ENCODE measurements at places on chromosomes 3 and 15. TPM values are rescaled to one million over a fixed set of nuclear protein-coding genes. Genes with fewer than 3 reads are reported as not detected.
A peak's percentile ranks its signal among the peaks of the same experiment; 100 is the strongest.

Gene CADPS
- 4.7 TPM for polyA plus RNA-seq

Gene PLA2G4F
- polyA plus RNA-seq = 3.2 TPM

Gene TCAIM
- 15.2 TPM for polyA plus RNA-seq

Gene AMT
- 20.0 TPM for polyA plus RNA-seq

DNA sequence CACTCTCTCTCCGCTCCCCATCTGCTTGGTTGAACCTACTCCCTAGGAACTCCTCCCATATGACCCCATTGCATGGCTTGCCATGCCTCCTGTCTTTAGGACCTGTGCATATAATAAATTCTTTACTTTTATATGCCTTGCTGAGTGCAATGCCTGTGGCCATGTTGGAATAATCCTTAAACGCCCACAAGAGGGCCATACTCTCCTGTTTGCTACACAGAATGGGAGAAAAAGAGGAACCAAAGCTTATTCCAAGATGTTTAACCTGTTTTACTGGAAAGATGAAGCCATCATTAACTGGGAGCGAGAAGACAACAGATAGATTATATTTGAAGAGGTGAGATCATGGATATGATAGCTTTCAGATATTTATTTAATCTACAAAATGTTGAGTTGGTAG is 1097.8 kb downstream of the NAALADL2 start:
- H3K27ac ChIP-seq = no peak overlapping the region
- no peak for DNase-seq
- no peaks in the 10 kb centered on the region for H3K4me1 ChIP-seq
- no peaks in the 10 kb centered on the region for H3K27me3 ChIP-seq

DNA sequence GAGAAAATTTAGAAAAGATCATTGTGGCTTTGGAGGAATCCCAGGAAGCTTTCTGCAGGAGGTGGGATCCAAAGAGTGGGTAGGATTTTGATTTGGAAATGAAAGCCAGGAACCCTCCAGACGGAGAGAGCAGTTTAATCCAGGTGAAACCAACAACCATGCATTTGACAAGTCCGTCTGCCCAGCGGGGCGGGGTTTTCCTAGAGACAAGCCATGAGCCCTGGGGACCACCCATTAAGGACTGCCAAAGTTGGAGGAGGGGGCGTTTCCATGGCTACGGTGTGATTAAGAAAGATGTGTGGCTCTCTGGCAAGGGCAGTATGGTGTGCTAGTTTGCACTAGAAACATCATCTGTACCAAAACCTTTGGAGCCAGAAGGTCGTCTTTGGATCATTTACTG is 53.4 kb downstream of the SRGAP3 start:
- H3K4me3 ChIP-seq = no peak overlapping the region
- H3K27ac ChIP-seq = no peak overlapping the region
- DNase-seq = no peak
- H3K4me1 ChIP-seq = no peaks in the 10 kb centered on the region
- H3K27me3 ChIP-seq = no peaks in the 10 kb centered on the region
- no peaks in the 10 kb centered on the region for H3K36me3 ChIP-seq

Gene PRSS50
- 0.01 TPM for polyA plus RNA-seq

DNA sequence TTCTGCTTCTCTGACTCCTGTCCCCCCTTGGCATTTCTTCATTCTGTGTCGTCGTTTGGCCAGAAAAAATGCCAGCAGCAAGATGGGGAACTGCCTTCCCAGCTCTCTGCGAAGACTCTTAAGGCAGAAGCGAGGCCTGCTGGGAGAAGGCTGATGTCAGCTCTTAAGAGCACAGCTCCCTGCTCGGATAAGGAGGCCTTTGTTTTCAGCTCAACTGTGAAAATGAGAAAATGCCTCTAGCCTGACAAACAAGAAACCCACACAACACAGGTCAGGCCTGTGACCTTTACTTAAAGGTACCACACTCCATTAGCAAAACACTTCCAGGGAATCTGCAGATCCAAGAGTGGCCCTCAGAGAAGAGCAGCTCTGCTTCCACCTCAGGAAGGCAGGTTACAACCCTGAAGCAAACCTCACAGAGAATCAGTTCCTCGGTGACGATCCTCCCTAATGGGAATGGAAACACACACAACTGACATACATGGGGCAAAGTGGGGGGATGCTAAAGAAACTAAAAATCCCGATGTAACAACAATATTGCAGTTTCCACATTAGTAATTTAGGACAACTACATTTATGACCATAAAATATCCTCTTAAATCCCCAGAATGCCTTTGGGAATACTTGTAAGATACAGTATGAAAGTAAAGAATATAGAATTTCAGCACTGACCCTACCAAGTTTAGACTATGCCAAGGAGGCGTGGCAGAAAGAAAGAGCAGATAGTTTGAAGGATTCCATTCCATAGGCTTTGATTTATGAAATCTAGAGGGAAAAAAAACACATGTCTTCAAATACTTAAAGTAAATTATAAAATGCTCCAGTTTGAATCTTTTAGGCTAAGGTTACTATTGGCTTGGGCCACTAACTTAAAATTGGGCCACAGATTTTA is 52.1 kb downstream of the VGLL4 start:
- peak; percentile 44 for DNase-seq
- no peak overlapping the region for H3K4me3 ChIP-seq
- H3K27ac ChIP-seq = no peak overlapping the region
- H3K27me3 ChIP-seq = no peaks in the 10 kb centered on the region
- peaks cover 22% of the 10 kb centered on the region for H3K36me3 ChIP-seq

DNA sequence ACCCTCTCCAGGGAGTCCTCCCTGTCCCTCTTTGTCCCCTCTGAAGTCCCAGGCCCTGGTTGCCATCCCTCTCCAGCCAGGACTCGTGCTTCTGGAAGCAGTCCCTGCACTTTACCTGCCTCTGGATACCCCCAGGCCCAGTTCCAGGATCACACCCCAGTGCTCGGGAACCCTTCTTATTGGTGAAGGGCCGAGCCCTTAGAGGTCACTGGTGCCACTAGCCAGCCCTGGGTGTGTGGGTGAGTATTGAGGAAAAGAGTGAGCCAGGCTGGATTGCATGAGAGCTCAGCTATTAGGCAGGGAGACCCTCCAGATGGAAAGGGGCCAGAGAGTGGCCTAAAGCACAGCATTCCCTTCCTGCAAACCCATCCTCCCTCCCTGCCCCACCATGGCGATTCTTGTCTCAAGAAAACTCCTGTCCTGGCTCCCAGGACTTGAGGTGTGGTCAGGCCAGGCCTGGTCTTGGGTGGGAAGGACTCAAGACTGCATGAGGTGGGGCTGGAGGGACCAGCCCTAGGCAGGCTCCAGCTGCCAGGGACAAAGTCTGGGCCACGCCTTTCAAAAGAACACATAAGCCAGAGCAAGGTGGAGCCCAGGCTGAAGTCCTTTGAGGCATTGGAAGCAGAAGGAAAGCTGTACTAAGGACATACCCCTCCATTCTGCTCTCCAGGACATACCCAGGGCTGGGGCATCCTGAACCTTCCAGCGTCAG is 4.8 kb upstream of the PHGR1 start:
- H3K36me3 ChIP-seq = no peaks in the 10 kb centered on the region
- H3K4me3 ChIP-seq = no peak overlapping the region
- peak overlapping the region; percentile 99 for H3K27ac ChIP-seq
- H3K4me1 ChIP-seq = peaks cover 89% of the 10 kb centered on the region
- peak; percentile 96 for DNase-seq
- no peaks in the 10 kb centered on the region for H3K27me3 ChIP-seq

Gene CHRD
- 0.27 TPM for polyA plus RNA-seq

Gene RTP1
- not detected for polyA plus RNA-seq

DNA sequence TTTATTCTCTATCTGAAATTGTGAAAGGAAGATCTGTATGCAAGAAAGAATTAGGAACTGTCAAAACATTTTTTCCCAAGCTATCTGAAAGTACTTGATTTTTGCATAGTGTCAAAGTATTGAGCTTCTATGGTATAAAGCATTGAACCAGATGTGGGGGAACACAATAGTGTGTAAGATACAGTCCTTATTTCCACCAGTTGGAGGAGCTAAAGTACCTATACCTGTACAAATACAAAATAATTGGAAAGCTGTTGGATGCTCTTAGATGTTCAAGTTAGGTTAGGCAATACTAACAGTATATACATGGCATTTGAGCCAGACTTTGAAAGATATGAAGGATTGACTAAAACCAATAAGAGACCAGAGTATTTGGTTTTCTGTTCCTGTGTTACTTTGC is 148.4 kb downstream of the B3GALNT1 start:
- no peak overlapping the region for H3K27ac ChIP-seq
- no peak for DNase-seq
- H3K27me3 ChIP-seq = no peaks in the 10 kb centered on the region
- H3K4me3 ChIP-seq = no peak overlapping the region
- H3K36me3 ChIP-seq = no peaks in the 10 kb centered on the region
- H3K4me1 ChIP-seq = no peaks in the 10 kb centered on the region

GRCh38 chr15:36763685-36764084 is 184.3 kb downstream of the CDIN1 start:
- H3K36me3 ChIP-seq = no peaks in the 10 kb centered on the region
- no peaks in the 10 kb centered on the region for H3K4me1 ChIP-seq
- no peaks in the 10 kb centered on the region for H3K27me3 ChIP-seq
- no peak overlapping the region for H3K27ac ChIP-seq

- no peak overlapping the region for H3K4me3 ChIP-seq
- no peaks in the 10 kb centered on the region for H3K36me3 ChIP-seq
- no peaks in the 10 kb centered on the region for H3K4me1 ChIP-seq
- no peaks in the 10 kb centered on the region for H3K27me3 ChIP-seq
- no peak for DNase-seq
Measured at GRCh38 chr3:60064210-60065178, 1014.7 kb upstream of the CFAP20DC start.

GRCh38 chr3:66449411-66449974 is 51.3 kb downstream of the LRIG1 start:
- no peak for DNase-seq
- H3K27me3 ChIP-seq = no peaks in the 10 kb centered on the region

Gene PLA2G4D
- polyA plus RNA-seq = 0.22 TPM

Gene ZKSCAN7
- 0.22 TPM for polyA plus RNA-seq

DNA sequence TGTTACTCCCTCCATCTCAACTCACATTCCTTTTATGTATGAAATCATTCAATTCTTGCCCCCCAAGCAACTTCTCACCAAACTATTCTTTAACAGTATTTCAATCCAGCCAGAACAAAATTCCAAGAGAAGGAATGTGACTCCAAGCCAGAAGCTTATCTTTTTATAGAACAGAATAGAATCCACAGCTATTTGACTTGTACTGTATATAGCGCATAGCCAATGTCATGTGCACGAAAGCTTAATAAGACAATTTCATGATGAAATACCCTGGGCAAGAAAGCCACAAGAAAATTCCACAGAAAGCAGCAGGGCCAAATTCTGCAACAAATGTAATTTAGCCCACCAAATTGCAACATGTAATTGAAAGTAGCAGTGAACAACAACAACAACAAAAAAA is 127.6 kb upstream of the UBE2E2 start:
- no peak overlapping the region for H3K4me3 ChIP-seq
- no peaks in the 10 kb centered on the region for H3K36me3 ChIP-seq
- no peak for DNase-seq
- H3K4me1 ChIP-seq = no peaks in the 10 kb centered on the region

DNA sequence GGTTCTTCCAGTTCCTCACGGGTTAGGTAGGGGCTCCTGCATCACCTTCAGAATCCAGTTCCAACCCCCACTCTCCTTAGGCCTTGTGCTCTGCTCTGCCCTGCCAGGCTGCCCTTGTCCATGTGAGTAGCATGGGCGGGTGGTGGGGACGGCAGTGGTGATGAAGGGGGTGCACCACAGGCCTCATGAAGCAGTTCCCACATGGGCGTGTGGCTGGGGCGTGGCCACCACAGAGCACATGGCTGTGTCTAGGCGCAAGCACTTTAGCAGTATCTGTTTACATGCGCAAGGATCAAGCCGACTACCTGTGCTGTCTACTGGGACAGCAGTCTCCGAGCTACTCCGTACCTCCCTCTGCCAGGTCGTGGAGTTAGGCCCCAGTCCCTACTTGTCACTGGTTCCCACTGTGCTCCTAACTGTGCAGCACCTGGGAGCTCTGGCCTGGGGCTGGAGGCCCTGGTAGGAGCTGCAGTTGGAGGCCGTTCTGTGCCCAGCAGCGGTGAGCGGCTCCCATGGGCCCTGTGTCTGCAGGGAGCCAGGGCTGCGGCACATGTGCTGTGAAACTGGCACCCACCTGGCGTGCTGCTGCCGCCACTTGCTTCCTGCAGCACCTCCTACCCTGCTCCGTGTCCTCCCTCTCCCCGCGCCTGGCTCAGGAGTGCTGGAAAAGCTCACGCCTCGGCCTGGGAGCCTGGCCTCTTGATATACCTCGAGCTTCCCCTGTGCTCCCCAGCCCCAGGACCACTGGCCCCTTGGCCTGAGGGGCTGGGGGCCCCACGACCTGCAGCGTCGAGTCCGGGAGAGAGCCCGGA is 53.5 kb downstream of the PLXNA1 start:
- peaks cover 2% of the 10 kb centered on the region for H3K4me1 ChIP-seq
- H3K27me3 ChIP-seq = no peaks in the 10 kb centered on the region
- H3K27ac ChIP-seq = peak overlapping the region; percentile 25
- DNase-seq = peak; percentile 32
- no peaks in the 10 kb centered on the region for H3K36me3 ChIP-seq

- H3K27me3 ChIP-seq = no peaks in the 10 kb centered on the region
- H3K4me3 ChIP-seq = no peak overlapping the region
- H3K4me1 ChIP-seq = no peaks in the 10 kb centered on the region
- no peak overlapping the region for H3K27ac ChIP-seq
- no peak for DNase-seq
Measured at GRCh38 chr15:91913560-91913959, 60.1 kb downstream of the SLCO3A1 start.

Gene CRYGS
- polyA plus RNA-seq = 2.0 TPM

DNA sequence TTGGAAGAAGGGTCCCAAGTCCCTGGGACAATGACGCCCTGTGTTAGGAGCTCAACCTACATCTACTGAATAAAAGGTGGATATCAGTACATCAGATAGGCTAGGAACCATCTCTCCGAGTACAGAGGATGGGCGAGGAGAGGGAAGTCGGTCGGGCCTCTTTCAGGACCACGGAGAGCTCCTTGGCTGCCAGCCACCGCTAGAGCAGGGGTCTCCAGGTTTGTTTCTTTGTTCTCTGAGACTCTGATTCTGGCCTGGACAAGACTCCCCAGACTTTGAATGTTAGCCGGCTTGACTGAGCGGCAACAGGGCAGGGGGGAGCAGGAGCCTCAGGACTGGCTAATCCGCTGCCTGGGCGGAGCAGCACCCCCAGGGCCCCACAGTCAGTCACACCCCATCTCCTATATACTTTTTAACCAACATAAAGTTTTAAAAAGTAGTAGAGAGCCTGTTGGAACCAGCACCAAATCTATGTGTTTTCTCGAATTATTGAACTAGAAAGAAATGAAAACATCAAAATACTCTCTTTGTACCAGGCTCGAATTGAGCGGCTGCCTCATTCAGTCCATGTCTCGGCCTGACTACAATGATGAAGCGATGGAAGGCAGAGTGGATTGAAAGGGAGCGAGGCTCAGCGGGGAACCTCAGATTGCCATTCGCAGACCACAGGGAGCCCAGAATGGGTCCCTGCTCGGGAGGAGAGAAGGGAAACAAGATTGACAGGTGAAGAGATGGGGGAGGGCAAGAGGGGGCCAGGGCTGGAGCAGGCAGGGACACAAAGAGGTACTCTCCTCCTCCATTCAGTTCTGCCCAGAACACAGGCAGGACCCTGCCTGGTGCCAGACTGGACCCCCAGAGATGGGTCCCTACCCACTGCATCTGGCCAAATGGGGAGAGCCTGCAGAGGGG is 131.6 kb downstream of the TPRA1 start:
- peaks cover 2% of the 10 kb centered on the region for H3K4me1 ChIP-seq
- DNase-seq = peak; percentile 61
- H3K27me3 ChIP-seq = peaks cover 63% of the 10 kb centered on the region
- H3K4me3 ChIP-seq = no peak overlapping the region
- H3K27ac ChIP-seq = no peak overlapping the region
- no peaks in the 10 kb centered on the region for H3K36me3 ChIP-seq

GRCh38 chr3:100760377-100760776 is 51.1 kb downstream of the TFG start:
- H3K27me3 ChIP-seq = no peaks in the 10 kb centered on the region
- H3K4me3 ChIP-seq = no peak overlapping the region
- peak overlapping the region; percentile 11 for H3K27ac ChIP-seq
- no peaks in the 10 kb centered on the region for H3K4me1 ChIP-seq
- no peak for DNase-seq

Gene CLRN1
- polyA plus RNA-seq = 0.06 TPM

Gene NOX5
- polyA plus RNA-seq = 0.04 TPM

Gene NAA50
- polyA plus RNA-seq = 17.0 TPM
